ENCODE measurements at places on chromosomes 4 and X. TPM values are rescaled to one million over a fixed set of nuclear protein-coding genes. Genes with fewer than 3 reads are reported as not detected.
A peak's percentile ranks its signal among the peaks of the same experiment; 100 is the strongest.

Gene ZXDB
- 7.7 TPM for total RNA-seq

Gene BBS12
- total RNA-seq: 3.3 TPM

Gene SMPX
- not detected for total RNA-seq

Gene CFP
- 0.66 TPM for total RNA-seq

DNA sequence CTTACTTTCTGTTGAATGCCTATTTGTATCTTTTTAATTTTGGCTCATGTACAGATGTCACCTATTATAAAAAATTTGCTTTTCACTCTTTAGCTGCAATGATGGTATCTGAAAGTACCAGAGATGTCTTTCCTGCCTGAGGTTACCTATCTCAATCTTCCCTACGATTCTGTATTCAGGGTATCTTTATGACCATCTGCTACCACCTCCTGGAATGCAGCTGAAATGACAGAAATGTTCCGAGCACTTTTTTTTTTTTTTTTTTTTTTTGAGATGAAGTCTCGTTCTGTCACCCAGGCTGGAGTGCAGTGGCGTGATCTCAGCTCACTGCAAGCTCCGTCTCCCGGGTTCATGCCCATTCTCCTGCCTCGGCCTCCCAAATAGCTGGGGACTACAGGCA, 136.4 kb downstream of the REPS2 start:
- H3K4me1 ChIP-seq: peaks cover 10% of the 10 kb centered on the region
- H3K27ac ChIP-seq: no peak overlapping the region
- no peaks in the 10 kb centered on the region for H3K36me3 ChIP-seq

DNA sequence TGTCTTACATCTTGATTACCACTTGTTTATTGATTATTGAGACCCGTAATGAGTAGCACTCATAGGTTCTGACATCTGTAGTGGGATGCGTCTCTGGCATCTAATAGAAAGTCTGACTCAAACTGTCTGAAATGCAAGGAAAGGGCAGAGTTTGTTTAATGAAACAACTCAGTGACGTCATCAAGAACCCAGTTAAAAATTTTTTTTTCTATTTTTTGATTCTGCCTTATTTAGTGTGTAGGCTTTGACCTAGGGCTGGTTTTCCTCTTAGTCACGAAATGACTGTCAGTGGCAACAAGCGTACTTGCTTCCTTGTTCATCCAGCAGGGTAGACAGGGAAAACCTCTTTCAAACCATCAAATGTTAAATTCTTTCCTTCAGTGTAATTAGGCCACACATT, 3.1 kb upstream of the CDKL5 start:
- H3K4me3 ChIP-seq: no peak overlapping the region
- peak; percentile 61 for DNase-seq
- peaks cover 4% of the 10 kb centered on the region for H3K36me3 ChIP-seq
- peaks cover 14% of the 10 kb centered on the region for H3K4me1 ChIP-seq
- H3K27ac ChIP-seq: peak overlapping the region; percentile 35

DNA sequence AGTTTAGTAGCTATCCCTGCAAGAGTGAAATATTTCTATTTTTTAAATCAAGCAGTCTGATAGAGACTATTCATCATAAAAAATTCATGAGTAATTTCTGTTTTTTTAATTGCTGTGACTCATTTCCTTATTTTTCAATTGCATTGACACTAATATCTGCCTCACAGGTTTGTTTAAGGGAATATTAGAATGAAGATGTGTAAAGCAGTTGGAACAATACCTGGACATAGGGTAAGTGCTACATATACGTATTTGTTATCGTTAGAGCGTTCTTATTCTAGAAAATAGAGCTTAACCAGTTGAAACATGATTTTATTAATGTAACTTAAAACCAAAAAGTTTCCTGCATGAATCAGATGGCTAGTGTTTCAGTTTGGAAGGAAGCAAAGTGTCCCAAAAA, 2211.3 kb downstream of the PCDH7 start:
- H3K27ac ChIP-seq: no peak overlapping the region
- no peak overlapping the region for H3K4me3 ChIP-seq
- no peak for DNase-seq
- H3K27me3 ChIP-seq: no peaks in the 10 kb centered on the region

- peaks cover 19% of the 10 kb centered on the region for H3K4me1 ChIP-seq
- no peak overlapping the region for H3K27ac ChIP-seq
- H3K36me3 ChIP-seq: peaks cover 7% of the 10 kb centered on the region
- H3K27me3 ChIP-seq: peaks cover 26% of the 10 kb centered on the region
- H3K4me3 ChIP-seq: no peak overlapping the region
Observed at GRCh38 chr4:139557556-139558110, 1.6 kb upstream of the SETD7 start.

- no peak overlapping the region for H3K27ac ChIP-seq
- no peak for DNase-seq
- no peaks in the 10 kb centered on the region for H3K36me3 ChIP-seq
- no peaks in the 10 kb centered on the region for H3K27me3 ChIP-seq
Observed at GRCh38 chr4:112402098-112402497, 104.9 kb downstream of the ALPK1 start.

GRCh38 chrX:29043746-29044145, 456.5 kb downstream of the IL1RAPL1 start:
- H3K4me1 ChIP-seq: no peaks in the 10 kb centered on the region
- no peak overlapping the region for H3K27ac ChIP-seq
- H3K36me3 ChIP-seq: no peaks in the 10 kb centered on the region
- DNase-seq: no peak
- H3K4me3 ChIP-seq: no peak overlapping the region
- no peaks in the 10 kb centered on the region for H3K27me3 ChIP-seq

GRCh38 chrX:151287954-151288353, 109.1 kb upstream of the VMA21 start:
- no peak overlapping the region for H3K27ac ChIP-seq
- H3K27me3 ChIP-seq: no peaks in the 10 kb centered on the region

DNA sequence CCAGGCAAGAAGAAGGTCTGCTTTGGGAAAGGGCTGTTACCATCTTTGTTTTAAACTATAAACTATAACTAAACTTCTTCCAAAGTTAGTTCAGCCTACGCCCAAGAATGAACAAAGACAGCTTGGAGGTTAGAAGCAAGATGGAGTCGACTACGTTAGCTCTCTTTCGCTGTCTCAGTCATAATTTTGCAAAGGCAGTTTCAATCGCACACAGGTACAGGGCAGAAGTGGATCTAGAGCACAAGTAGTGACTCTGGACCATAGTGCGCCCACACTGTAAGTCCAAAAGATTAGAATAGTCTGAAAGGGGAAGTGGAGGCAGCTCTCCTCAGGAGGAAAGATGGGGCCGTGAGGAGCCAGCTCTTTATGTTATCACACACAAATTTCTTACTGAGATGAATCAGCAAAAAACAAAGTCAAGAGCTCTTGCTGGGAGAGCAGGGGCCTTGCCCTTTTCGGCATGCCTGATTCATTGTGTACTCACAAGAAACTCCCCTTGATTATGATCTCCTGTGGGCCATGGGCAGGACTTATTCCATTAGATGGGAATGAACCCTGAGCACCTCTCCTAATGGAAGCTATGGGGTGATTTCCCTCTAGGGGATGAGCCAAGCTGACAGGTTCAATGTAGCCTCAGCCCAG, 58.6 kb downstream of the FUNDC1 start:
- no peak overlapping the region for H3K27ac ChIP-seq
- no peaks in the 10 kb centered on the region for H3K36me3 ChIP-seq
- no peaks in the 10 kb centered on the region for H3K4me1 ChIP-seq
- H3K27me3 ChIP-seq: no peaks in the 10 kb centered on the region

- no peaks in the 10 kb centered on the region for H3K36me3 ChIP-seq
- H3K27me3 ChIP-seq: no peaks in the 10 kb centered on the region
- no peak overlapping the region for H3K4me3 ChIP-seq
- DNase-seq: no peak
- no peaks in the 10 kb centered on the region for H3K4me1 ChIP-seq
Observed at GRCh38 chrX:68731254-68731653, 83.8 kb downstream of the STARD8 start.

Measured in SJSA1 (cell line).